ENCODE measurements at places on chromosomes 1 and 21.

DNA sequence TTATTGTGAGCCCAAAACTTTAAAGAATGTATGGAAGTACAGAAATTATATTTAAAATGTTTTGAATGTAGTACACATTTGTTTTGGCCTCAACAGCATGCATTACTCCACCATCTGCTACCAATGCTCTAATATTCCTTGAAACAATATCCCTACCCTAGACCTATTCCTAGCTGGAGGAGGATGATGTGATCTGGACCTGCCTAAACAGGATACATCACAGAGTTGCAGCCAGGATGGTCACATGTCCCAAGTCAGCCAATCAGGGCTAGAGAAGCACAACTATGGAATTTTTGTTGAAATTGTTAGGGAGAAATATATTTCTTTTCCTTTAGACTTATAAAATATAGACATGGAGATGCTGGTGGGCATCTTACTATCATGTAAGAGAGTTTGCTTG, 623.3 kb upstream of the NR5A2 start:
- DNase-seq = no peak

- DNase-seq = no peak
These were observed 651.4 kb downstream of the ADGRL2 start for GRCh38 chr1:82452096-82452495.

- no peak for DNase-seq
These were observed 33.6 kb upstream of the CTSK start for GRCh38 chr1:150841626-150842025.

DNA sequence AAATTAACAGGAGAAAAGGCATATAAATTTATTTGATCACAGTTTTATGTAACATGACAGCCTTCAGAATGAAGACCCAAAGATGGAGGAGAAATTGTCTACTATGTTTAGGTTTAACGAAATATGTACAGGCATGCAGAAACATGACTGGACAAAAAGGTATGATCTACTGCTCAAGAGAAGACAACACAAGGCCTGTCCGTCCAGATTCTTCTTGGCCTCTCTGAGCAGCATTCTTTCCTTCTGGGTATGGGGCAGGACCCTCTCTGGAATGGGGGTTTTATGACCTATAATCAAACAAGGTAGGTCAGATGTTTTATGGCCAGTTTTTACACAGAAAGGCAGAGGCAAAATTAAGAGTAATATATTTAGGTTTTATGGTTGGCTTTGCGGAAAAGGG, 13.5 kb upstream of the SYNJ1 start:
- DNase-seq = no peak

DNA sequence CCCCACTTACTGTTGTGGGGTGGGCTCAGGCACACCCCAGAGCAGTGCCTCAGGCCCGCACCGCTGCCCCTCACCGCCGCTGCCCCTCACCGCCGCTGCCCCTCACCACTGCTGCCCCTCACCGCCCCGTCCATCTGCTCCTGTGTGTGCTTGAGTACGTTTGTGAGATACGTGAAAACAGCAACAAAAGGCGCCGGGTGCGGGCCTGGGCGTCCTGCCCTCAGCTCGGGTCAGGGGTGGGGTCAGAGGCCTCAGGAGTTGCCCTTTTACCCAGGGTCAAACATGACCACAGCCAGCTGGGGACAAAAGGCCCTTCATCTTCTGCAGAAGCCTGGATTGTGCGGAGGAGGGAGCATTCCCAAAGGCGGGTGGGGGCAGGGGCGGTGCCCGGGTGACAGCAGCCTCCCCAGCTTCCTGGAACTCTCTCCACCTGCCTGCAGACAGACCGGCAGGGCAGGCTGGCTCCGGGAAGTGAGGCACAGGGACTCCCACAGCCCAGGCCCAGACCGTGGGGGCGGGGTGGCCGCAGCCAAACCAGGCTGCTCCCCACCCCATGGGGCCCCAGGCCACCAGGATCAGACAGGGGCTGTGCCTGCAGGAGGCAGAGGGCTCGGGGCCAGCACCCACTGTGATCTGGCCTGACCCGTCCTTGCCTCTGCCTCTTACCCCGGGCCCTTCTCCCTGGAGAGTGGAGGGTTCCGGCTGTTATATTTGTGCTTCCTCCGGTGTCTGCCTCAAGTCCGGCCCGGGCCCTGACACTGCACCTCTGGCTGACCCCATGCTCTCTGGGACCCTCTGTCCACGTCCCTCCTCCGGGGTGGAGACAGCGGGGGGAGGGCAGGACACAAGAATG, 2.3 kb upstream of the VWA1 start:
- DNase-seq = no peak

DNA sequence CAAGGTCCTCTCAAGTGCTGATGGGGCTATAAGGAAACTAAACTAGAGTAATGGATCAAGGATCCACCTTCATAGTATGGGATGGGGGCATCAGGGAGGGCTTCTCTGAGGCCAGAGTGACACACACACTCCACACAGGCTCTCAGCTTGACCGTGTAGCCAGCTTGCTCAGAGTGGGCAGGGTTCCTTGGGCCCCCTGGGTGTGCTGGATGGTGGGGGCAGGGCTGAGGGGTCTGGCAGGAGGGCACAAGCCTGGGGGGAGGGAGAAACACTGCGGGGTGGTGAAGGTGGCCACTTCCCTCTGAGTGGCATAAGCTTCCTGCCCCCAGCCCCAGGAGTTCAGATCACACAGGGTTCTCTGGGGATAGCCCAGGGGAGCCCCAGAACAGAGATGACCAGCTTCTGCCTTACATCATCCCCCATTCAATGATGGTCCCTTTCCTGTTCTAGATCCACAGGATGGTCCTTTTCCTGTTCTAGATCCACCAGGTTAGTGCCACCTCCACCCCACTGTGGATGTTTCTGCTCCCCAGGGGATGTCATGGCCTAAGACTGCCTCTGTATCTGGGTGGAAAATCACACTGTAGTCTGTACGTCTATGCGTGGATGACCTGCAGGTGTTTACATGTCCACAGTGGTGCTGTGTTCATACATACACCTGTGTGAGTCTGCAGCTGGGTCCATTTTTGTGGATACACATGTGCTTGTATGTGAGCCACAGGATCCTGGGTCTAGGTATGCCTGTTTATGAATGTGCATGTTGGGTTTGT, 525.0 kb downstream of the PTPRU start:
- DNase-seq = no peak

GRCh38 chr1:119428991-119429390, 14.0 kb downstream of the HSD3B2 start:
- DNase-seq = no peak

DNA sequence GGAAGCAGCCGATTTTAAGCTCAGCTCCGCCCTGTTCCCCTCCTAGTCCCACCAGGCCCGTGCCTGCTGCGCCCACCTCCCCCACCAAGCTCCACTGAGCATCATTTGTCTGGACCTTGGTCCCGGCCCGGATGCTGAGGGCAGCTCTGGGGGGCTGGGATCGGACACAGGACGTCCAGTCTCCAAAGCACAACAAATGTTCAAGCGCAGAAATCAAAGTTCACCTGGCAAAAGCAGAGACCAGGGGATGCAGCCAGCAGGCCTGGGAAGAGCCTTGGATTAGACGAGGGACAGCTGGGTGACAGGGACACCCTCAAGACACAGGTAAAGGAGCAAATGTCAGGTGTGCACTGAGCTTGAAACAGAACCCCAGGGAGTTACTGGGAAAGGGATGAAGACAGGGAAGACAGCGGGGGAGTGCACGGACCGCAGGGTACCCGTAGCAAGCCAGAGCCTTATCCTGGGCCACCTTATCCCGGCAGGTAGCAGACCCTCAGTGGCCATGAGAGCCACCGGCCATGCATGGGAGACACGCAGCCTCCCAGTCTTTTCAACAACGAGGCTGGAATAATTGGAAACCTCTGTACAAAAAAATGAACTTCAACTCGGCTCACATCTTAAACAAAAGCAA, 22.2 kb upstream of the TMEM52 start:
- no peak for DNase-seq

- DNase-seq = no peak
These were observed 135.1 kb upstream of the F3 start for GRCh38 chr1:94676686-94677085.

DNA sequence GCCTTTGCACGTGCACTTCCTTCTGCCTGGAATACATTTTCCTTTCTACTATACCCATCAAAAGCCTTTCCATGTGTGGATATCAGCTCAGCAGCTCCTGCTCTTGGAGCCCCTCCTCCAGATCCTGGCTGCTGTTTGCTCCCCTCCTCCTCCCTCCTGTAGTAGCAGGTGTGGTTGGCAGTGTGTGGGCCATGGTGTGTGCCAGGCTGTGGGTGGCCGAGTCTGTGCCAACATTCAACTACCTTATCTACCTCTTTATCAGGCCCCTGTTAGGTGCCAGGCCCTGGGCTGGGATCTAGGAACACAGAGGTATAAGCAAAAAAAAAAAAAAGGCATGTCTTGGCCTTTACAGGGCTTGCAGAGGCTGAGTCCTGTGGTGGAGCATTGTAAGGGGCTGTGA, 180.6 kb upstream of the JUN start:
- no peak for DNase-seq

DNA sequence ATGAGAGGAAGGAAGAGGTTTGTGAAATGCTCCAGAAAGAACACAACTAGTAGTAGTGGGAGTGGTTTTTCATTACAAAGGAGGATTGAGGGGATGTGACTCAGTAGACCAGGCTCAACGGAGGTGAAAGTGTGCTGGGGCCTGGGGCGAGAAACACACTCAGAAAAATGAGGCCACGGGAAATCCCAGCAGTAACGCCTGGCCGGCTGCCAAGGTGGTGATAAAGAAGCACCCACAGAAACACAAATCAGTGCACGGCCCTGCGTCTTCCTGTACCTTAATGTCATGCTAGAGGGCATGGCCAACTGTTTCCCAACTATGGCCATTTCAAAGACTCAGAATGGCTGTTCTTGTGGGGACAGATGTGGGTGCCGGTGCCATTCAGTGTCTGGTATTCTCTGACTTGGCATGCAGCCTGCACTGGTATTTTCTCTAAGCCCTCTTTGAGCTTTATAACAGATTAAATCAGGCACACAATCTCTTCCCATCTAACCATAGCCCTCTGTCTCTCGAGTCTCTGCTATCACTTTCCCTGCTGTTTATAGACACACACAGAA, 38.2 kb downstream of the URB2 start:
- no peak for DNase-seq

DNA sequence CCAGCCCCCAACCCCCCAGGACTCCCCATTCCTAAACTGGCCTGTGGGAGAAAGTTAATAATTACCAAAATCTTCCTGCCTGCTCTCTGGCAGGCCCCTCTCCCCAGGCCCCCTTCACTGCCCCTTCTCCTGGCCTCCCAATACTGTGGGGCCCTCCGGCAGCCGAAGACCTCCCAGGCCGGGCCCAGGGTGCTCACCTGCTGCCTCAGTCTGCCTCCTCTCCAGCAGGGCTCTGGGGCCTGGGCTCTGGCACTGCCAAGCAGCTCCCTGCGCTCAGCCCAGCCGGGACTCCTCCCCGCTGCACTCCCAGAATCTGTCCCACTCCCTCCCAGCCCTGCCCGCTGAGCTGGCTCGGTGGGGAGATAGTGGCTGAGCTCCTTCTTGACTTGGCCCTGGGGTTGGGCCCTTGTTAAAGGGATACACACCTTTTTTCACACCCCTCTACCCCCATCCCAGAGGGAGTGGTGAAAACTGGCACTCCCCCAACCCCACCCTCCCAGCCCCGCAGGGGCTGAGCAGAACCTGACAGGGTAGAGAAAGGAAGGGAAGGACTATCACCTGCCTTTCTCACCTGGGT, at the start of gene S100A16:
TSS of gene S100A16 (minus strand) at position 383 of the 577 bp plus-strand sequence. CDS start 4,986 bp downstream, outside the sequence.
- DNase-seq = peak; percentile 77

GRCh38 chr1:216599851-216600250, 123.4 kb downstream of the ESRRG start:
- DNase-seq = no peak

- DNase-seq = no peak
These were observed 37.1 kb upstream of the COL11A1 start for GRCh38 chr1:103145449-103145848.

DNA sequence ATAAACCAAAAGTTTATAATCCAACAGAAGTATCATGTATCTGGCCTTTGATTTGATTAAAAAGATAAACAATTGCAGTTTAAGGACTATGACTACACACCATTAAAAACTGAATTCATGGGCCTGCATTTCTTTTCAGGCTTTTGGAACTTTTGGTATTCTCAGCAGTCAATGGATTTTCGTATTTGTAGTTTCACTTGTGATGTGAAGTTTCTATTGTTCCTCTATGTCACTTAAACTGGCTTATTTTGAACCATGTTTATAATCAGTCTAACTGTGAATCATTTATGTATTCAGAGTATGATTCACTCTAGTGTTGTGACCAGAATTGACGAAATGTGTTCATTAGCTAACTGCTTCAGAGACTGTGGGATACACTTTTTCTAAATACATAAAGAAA, 132.9 kb downstream of the COQ8A start:
- no peak for DNase-seq

GRCh38 chr1:29500651-29501050, 264.3 kb downstream of the PTPRU start:
- no peak for DNase-seq

GRCh38 chr21:45818904-45819285, 162.7 kb upstream of the COL6A1 start:
- DNase-seq = peak; percentile 60

DNA sequence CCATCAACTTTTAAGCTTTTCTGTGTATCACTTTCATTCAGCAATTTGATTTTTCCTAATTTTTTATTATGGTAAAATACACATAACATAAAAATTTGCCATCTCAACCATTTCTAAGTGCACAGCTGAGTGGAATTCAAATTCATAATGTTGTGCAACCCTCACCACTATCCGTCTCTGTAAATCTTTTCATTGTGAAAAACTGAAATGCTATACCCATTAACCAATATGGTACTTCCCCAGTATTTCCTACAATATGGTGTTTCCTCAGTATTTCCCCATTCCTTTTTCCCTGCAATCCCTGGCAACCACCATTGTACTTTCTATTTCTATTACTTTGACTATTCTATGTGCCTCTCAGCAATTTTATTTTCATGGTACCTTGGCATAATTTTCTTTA, 6.8 kb downstream of the STPG1 start:
- DNase-seq = no peak

GRCh38 chr1:15343729-15344128, 66.0 kb upstream of the EFHD2 start:
- DNase-seq = no peak

DNA sequence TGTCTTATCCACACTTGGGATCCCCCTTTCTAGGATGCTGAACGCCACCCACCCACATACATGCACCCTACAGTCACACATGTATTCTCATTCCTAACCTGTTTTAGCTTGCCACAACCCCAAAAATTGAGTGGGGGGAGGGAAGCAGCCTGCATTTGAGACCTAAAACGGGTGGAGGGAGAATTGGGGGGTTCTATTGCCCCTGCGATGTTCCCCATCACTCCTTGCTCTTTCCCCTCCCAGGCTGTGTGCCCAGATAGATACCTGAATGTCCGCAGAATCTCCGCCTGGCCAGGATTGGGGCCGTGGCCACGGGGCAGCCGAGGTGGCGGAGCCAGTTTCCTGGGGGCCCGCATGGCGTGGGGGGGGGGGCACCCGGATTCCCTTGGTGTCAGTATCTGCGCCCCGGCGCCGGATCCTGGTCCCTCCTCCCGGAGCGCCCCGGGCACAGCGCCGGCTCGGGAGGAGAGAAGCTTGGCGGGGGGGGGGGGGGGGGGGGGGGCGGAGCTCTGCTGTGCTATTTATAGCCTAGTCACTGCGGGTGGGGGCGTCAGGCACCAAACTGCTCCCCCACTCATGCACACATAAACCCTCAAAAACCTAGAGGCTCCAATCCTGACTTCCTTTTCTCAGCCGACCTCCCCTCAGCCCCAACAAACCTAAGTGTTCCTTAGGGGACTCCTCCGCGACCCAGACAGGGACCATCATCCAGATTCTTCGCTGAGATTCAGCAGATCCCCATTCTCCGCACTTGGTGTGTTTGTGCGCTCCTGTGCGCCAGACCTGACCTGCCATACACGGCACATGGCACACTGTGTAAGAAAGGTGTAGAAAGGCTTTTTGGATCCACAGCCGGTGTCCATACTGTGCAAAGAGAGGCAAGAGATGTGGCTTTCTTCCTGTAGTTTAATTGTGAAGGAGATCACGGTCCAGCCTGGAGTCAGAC, 1.9 kb downstream of the ANKRD34A start:
- DNase-seq = no peak
